ENCODE measurements at places on chromosomes 11 and 22.
A peak's percentile ranks its signal among the peaks of the same experiment; 100 is the strongest.

GRCh38 chr11:102313238-102313940 is 3.9 kb upstream of the BIRC3 start:
- no peak for DNase-seq

- DNase-seq, result no peak
These were observed 41.6 kb downstream of the DCUN1D5 start for GRCh38 chr11:103050351-103050750.

DNA sequence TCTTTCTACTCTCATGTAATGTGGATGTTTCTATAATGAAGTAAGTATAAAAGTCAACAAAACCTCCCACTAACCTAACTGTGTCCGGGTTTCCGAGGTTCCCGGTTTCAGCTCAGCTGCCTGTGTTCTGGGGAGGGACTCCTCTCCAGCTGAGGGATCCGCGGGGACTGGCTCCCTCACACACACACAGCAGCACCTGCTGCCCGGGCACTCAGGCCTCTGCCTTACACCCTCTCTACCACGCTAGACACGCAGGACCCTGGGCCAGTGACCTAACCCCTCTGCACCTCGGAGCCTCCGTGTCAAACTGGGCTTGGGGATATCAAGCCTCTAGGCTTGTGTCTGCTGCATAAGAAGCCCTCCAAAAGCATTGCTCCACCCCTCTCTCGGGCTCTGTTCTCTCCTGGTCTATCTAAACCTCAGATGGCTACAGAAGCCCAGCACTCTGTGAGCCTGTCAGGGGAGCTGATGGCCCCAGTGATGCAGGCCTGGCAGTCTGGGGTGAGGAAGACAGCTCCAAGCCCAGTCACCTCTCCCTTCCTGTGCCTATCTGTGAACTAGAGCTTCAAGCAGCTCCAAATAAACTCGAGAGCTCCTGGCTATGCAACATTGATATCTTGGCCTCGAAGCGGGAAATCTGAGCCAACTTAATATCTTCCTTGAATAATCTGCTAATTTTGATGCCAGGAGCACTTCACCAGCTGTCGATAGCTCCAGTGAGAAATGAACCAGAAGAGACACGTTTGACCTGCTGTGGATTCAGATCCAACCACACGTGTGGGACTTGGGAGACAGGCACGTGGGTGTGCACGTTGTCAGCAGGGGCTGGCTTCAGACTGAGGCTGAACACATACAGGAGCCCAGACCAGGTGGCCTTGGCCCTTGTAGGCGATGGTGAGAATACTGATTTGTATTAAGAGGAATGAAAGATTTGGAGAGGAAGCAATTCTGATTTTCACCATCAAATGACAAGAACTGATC is 232.7 kb upstream of the B3GAT1 start:
- DNase-seq, result no peak

DNA sequence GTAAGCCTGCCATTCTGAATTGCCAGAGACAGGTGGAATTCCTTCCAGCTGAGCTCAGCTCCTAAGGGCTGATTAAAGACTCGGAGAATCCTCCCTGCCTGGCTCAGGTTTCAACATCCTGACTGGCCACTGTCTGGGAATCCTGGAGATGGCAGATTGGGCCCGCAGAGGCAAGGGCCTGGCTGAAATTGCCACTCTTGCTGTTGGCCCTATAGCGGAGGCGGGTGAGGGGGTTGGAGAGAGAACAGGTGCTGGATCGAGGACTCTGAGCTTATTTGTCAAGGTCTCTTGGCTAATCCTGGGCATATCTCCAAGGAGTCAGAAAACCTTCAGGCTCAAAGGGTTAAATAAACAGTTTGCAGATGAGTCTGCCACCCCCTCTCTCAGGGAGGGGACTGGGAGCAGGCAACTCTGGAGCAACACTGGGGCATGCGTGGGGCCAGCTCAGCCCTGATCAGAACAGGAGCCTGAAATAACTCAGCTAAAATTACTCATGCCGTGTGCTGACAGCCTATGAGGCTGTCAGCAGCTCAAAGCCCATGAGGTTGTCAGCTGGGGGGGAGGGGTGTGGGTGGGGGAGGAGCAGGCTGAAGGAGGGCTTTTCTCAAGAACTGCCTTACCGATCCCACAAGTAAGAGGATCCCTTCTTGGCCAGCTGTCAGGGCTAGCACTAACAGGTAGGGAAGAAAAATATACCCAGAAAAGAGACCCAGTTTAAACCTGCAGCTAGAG is 14.7 kb upstream of the MFRP start:
- DNase-seq, result no peak

DNA sequence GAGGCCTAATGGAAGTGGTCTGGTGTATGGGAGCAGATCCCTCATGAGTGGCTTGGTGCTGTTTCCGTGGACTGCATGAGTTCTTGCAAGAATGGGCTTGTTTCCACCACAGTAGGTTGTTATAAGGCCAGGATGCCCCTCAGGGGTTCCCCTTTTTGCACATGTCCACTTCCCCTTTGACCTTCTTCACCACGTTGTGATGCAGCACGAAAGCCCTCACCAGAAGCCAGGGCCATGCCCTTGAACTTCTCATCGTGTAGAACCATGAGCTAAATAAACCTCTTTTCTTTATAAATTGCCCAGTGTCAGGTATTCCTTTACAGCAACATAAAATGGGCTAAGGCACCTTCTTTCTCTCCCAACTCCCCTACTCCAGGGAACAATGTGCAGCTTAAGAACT is 2.8 kb upstream of the NARS2 start:
- no peak for DNase-seq

GRCh38 chr11:81644239-81644840 is 1089.3 kb downstream of the FAM181B start:
- no peak for DNase-seq

DNA sequence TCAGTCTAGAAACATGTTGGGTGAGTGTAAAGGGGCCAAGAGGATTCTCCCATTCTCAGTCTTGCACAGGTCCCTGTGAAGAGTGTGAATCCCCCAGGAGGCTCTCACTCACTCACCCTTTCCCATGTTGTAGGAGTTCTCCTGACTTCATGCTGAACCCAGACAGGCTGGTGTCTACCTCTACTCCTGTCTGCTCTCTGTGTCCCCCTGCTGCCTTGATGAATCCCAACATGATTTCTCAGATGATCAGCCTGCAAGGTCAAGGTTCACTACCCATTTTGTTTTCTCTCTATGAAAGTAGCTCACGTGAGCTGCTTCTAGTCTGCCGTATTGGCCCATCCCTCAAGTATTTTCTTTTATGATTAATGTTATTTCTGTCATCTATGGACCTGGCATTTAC is 500.6 kb downstream of the ETS1 start:
- no peak for DNase-seq

GRCh38 chr11:63427971-63428508 is 58.5 kb downstream of the SLC22A9 start:
- no peak for DNase-seq

GRCh38 chr22:35742342-35743100 is 24.8 kb downstream of the APOL5 start:
- no peak for DNase-seq

- DNase-seq, result no peak
These were observed 552.8 kb upstream of the CCDC179 start for GRCh38 chr11:23413057-23413456.

- DNase-seq, result no peak
These were observed 153.3 kb upstream of the NECTIN1 start for GRCh38 chr11:119882316-119882715.

- no peak for DNase-seq
These were observed 14.8 kb downstream of the CCND1 start for GRCh38 chr11:69655479-69656428.

- DNase-seq, result no peak
These were observed 170.6 kb downstream of the DYNC2H1 start for GRCh38 chr11:103279821-103280220.

GRCh38 chr11:121452609-121453150 is at the start of gene SORL1-AS1:
Gene SORL1-AS1 (minus strand): TSS chr11:121452967.
- DNase-seq, result peak; percentile 50

- DNase-seq, result no peak
These were observed 25.9 kb downstream of the USP47 start for GRCh38 chr11:11867720-11868119.

- no peak for DNase-seq
These were observed 37.0 kb upstream of the TIMP3 start for GRCh38 chr22:32764330-32765131.

DNA sequence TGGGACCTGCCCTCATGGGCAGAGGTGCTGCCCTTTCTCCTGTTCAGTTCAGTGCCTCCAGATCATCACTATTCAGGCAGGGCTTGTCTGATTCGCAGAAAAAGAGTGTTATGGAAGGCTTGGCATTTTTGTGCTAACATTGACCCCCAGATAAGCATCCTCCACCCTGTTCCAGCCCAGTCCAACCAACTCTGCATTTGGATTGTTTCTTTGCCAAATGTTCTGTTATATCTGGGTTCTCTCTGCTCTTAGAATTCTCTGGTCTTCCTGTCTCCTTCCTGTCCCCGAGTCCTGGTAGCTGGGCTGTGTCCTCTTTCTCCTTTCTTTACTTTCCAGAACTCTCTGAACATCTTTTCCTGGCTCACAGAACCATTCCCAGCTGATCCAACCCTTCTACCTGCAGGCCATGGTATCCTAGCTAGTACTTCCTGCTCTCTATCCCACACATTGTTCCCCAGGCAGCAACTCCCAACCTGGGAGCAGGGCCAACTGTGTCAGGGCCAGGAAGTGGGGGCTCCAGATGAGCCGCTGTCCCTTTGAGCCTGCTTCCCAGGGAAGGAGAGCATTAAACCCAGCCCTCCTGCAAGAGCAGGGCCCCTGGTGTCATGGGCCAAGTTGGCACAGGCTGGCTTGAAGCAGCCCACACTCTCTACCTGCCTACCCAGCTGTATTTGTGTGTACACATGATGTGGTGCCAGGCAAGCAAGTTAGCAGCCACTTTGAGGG is 280.7 kb upstream of the CADM1 start:
- DNase-seq, result no peak

DNA sequence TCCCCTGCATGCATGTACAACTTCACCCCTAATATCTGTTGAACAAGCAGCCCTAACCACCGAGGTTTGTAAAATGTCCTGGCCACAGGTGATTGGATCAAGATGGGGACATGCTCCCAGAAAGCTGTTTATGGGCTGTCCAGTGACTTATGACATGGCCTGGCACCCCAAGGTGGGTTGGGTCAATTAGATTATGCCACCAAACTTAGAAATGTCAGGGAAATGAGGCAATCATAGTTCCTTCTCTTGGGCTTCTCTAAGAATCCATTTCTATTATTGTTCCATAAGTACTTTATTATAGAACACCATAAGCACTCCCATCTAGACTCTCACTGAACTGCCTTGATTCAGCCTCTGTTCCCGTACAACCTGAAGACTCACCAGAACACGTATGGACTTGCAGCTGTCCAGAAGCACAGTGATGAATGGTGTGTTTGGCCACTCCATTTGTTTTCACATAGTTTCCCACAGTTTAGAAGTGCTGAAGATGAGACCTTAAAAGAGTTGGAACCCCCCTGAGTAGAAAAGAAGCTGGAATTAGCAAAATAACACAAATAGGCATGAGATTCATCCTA is 45.5 kb upstream of the OLFML1 start:
- DNase-seq, result no peak

GRCh38 chr11:120842195-120842594 is 181.7 kb upstream of the TBCEL start:
- no peak for DNase-seq

GRCh38 chr22:45504373-45505341 is 2.0 kb downstream of the FBLN1 start:
- DNase-seq, result no peak

DNA sequence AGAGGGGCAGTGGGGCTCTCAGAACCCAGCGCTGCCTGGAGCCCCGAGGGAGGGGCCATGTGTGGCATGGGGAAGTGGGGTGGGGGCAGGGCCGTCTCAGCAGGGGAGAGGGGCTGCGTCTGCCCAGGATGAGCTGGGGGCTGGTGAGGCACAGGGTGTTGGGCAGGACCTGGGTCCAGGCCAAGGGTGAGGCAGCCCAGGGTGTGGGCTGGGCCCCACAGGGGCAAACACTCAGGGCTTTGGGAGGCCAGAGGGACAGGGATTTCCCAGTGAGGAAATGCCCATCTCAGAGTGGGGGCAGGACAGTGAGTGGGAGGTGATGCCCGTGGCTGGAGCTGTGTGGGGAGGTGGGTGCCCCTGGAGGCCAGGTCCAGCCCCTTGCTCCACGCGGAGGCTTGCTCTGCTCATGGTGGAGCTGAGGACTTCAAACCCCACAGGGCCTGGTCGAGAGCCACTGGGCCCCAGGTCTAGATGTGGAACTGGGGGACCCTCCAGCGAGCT is 5.4 kb downstream of the PLXNB2 start:
- DNase-seq, result no peak

- peak; percentile 57 for DNase-seq
These were observed 7.3 kb downstream of the ADORA2A start for GRCh38 chr22:24434471-24435322.

- DNase-seq, result no peak
These were observed 1025.8 kb downstream of the FAM181B start for GRCh38 chr11:81707881-81708280.

DNA sequence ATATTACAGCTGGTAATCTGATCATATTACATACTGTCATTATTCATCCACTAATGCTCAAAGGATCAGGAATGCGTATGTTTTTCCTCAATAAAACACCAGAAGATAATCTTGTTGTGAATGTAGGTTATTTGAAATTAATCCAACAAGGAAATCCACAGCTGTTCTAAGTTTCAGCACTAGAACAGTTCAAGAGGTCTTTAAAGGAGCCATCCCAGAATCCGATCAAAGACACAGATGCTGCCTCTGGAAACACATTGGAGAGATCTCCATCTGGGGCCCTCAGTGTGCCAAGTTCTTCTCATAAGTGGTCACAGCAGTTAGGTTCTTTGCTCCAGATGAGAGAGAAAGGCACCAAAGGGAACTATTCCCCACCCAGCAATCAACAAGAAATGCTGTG is 1955.1 kb upstream of the RAG2 start:
- no peak for DNase-seq

GRCh38 chr11:43467958-43468357 is 109.2 kb downstream of the TTC17 start:
- DNase-seq, result no peak

DNA sequence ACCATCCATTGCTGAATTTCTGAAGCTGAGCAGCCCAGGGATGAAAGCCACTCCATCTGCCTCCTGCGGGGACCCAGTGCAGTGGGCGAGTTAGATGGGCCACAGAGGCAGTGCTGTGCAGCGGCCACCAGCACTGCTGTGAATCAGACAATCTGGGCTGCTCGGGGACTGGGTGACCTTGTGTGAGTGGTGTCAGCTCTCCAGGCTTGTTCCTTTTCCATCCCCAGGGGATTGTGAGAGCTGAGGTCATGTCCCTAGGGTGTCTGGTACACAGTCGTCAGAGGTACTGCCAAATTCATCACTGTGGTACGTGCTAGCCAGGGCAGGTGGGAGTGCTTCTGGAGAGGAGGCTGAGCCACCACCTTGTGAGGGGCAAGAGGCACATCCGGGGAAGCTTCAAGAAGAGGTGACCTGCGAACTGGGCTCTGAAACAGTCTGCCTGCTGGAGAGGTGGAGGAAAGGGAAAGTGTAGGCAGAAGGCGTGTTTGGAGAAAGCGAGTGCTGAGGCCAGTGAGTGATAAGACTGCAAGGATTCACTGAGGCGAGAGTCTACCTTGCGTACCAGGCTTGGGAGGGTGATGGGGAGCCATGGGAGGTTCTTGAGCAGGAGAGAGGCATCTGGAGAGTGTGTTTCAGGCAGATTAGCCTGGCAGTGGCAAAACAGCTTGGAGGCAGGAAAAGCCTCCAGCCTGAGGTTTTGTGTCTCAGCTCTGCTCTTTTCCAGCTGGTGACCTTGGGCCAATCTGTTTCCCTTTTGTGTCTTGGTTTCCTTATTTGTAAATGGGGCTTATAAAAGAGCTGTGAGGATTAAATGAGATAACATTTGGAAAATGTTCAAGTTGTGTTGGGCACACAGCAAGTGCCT is 22.7 kb downstream of the CACNA1I start:
- DNase-seq, result no peak
